ENCODE measurements at places on chromosomes 11 and 22. TPM values are rescaled to one million over a fixed set of nuclear protein-coding genes. Genes with fewer than 3 reads are reported as not detected.

DNA sequence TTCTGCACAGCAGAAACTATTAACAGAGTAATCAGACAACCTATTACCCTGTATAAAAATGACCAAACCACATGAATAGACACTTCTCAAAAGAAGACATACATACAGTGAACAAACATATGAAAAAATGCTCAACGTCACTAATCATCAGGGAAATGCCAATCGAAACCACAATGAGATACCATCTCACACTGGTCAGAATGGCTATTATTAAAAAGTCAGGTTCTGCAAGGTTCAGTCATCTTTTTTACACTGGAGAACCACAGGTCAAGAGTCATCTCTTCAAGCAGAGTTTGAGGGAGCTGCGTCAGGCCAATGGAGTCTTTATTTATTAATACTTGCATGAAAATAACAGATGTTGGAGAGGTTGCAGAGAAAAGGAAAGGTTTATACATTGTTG lies 40.4 kb downstream of the RCN1 start:
- DNase-seq: no peak

DNA sequence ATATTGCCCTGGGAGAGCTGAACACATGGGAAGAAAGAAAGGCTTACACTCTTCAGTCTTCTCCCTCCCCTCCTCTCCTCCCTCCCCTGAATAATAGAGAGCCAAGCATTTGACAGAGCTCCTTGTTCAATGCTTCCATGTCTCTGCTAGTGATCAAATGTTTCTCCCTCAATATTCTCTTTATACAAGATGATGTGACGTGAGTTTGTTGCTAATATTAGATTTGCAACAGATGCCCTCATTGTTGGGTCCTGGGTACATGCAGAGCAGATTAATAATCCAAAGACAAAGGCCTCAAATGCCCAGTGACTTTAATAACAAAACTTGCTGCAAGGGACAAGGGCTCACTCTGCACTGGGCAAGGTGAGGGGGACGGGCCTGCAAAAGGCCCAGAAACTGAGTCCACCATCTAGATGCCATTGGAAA lies 7.1 kb upstream of the ENDOD1 start:
- no peak for DNase-seq

DNA sequence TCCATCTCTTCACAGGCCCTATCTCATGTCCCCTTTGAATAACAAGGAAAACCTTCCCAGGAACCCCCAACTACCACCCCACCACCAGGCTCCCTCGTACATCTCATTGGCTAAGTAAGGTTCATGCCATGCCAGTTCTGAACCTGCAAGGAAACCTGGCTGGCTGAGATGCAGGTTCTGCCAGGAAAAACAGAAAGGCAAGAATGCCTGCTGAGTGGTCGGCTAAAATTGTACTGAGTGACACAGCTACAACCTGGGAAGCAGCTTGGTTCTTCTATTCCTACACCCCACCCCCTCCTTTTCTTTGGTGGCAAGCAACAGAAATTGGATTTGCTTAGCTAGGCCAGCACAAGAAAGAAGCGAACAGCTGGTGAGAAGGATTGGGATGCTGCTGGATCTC lies 36.1 kb upstream of the TSPAN18 start:
- no peak for DNase-seq

DNA sequence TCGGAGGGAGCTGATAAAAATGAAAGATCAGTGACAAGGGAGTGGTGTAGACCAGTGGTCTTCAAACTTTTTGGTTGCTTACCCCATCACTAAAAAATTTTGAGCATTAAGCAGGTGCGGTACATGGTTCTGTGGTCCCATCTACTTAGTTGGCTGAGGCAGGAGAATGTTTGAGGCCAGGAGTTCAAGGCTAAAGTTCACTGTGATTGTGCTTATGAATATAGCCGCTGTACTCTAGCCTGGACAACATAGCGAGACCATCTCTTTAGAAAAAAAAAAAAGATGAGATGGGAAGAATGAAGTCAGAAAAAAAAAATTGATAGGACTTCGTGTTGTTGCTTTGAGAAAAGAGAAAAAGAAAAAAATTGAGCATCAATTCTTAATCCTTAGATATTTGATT lies 7.8 kb downstream of the MTMR3 start:
- DNase-seq: no peak

GRCh38 chr11:72586321-72587090 lies 87.7 kb downstream of the PDE2A start:
- DNase-seq: no peak

GRCh38 chr22:22144858-22145257 lies 99.7 kb upstream of the VPREB1 start:
- no peak for DNase-seq

DNA sequence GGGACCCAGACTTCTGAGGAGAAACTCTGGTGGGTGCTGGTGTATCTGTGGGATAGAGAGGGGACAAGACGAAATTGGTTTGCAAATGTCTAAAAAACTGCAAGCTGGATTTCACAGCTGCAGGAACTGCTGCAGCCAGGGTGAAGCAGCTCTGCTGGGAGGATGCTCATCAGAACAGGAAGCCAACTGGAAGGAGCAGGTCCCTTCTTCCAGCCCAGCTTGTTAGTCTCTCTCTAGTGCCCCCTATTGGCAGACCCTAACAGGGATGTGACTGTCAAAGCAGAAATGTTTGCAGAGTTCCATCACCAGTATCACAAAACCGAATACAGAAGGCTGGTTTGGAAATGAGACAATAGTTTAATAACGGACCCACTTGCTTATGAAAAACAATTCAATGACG lies 74.8 kb upstream of the SLC22A12 start:
- no peak for DNase-seq

DNA sequence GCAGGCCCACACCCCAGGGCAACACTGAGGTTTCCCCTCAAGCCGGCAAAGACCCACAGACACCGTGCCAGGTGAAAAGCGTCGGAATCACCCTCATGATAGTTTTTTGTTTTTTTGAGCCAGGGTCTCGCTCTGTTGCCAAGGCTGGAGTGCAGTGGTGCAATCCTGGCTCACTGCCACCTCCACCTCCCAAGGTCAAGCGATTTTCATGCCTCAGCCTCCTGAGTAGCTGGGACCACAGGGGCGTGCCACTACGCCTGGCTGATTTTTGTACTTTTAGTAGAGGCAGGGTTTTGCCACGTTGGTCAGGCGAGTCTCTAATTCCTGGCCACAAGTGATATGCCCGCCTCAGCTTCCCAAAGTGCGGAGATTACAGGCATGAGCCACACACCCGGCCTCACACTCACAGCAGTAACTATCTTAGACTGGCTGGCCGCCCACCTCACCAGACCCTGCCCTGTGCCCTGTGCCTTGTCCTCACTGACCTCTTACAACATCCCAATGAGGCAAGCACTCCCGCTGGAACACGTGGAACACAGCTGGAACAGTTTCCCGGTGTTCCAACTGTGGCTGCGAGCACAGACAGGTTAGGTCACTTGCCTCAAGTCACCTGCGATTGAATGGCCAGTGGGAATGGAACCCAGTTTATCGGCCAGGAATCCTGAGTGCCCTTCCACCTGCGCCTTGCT lies 21.1 kb downstream of the LRRC10B start:
- DNase-seq: no peak

DNA sequence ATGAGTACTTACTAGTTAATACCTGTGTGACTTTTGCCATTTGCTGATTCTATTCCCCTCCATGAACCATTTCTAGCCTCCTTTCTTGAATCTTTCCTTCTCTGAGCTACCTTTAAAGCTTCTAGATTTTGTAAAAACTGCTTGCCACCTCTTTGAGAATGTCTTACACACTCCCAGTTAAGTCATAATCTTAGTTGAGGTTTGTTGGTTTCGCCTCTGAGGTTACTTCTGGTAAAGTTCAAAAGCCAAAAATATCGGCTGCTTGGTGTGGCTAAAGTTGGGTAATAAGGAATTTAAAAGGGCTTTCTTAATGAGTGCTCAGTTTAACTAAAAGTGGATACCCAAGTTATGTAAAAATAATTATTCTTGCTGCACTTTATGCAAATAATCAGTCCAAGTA lies 10.4 kb upstream of the GLYAT start:
- no peak for DNase-seq

GRCh38 chr22:49569286-49570031 lies 258.2 kb downstream of the BRD1 start:
- no peak for DNase-seq

DNA sequence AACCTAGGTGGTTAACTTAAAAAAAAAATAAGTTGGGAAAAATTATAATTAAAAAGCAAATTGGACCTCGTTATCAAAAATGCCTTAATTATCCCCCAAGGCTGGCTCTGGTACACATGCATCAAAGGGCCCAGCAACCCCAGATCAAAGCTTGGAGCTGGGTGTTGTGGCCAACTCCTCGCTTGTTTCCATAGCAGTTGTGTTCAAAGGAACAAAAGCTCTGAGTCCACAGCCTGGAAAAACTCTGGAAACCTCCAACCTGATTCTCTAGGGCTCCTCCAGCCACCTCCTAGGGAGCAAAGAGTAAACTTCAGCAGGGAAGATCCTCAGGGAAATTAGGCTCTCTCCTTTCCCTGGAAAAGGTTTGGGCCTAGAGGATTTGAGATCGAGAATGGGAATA lies 149.4 kb downstream of the NXPE2 start:
- no peak for DNase-seq

GRCh38 chr22:32444068-32444467 lies 20.2 kb downstream of the BPIFC start:
- no peak for DNase-seq

GRCh38 chr11:2691991-2692875 lies 7.6 kb downstream of the KCNQ1OT1 start:
- DNase-seq: no peak

The GRAP2 gene
- polyA plus RNA-seq: 0.77 TPM

The KCNC1 gene
- polyA plus RNA-seq: 0.79 TPM

The RASGRP2 gene
- polyA plus RNA-seq: 45.9 TPM

The APOBEC3G gene
- polyA plus RNA-seq: 3.3 TPM

The KRTAP5-7 gene
- polyA plus RNA-seq: not detected

The SMIM38 gene
- 0.27 TPM for polyA plus RNA-seq
